ENCODE measurements at places on chromosomes 4 and X.

DNA sequence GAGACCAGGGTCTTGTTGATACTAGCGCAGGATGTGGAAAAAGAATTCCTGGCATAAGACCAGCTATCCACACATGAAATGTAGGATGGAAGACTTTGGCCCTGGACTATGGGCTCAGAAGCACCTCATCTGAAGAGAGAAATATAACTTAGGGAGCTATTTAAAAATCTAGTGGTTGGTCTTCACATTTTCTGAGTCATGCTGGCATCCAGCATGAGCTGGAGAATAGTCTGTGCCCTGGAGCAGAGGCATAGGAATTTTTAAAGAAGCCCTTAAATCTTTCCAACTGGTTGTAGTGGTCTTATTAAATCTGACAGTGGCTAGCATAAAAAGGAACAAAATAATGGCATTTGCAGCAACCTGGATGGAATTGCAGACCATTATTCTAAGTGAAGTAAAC lies 86.3 kb downstream of the SMARCA5 start:
- DNase-seq, result no peak

DNA sequence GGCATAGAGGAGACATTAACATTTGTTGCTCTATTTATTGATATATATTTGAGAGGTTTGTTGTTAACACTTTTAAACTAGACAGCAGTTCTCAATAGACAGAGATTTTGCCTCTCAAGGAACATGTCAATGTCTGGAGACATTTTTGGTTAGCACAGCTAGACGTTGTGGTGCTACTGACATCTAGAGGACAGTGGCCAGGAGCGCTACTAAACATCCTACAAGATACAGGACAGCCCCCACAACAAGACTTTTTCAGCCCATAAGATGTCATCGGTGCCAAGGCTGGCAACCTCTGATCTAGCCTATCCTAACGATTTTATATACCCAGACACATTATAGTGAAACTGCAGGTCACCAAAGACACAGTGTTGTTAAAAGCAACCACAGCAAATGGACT lies 18.4 kb upstream of the CTSO start:
- DNase-seq, result no peak

GRCh38 chrX:84108584-84108983 lies 79.4 kb downstream of the RPS6KA6 start:
- no peak for DNase-seq

- peak; percentile 41 for DNase-seq
Observed at GRCh38 chr4:48041535-48042137, 25.1 kb downstream of the NIPAL1 start.

DNA sequence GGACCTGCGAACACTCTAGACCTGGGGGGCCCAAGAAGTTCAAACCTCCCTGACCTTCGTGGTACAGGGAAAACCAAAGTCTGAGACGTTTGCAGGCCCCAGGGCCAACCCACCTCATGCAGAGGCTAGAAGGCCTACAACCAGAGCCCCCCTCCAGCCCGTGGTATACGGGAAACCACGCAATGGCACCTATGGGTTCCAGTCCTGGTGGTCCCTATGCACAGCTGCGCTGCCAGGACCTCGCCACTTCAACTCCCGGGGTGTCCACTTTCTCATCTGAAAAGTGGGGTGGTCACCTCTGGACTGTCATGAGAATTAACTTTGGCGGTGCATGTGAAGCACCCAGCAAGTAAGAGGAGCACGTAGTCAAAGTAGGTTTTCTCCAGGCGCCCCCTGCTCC lies 8.4 kb upstream of the MSX1 start:
- no peak for DNase-seq
